ENCODE measurements at places on chromosomes 3 and 15.

GRCh38 chr15:98840053-98840452 is 167.5 kb downstream of the PGPEP1L start:
- no peak for DNase-seq

DNA sequence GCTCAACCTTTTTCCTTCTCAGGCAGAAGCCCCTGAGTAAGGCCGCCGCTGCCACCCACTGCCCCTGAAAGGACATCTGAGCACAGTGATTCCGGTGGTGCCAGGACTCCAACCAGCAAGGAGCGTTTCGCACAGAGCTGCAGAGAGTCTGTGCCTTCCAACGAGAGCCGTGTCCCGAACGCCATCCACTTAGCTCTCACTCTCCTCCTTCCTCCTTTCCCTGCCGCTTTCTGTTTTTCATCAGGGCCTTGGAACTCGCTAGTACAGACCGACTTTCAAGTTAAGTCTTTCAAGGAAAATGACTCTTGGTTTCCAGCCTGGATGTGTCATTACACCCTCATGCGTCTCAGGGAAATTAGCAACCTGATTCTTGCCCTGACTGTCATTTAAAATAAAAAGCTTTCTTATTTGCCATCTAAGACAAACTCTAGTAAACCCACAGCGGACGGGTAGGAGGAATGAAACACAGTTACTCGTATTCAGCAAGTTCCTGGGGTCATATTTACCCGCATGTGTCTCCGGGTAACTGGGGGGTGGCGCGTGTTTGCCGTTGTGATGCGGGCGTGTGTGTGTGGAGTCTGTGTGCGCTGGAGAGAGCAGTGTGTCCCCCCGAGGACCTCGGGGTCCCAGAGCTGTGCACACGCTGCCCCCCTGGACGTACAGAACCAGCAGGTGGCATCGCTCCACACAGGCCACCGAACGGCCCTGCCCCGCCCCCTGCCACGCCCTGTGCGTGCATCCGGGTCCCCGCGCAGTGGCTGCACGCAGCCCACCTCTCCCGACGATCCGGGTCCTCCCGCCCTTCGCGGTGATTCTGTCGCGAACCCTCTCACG is 30.4 kb upstream of the ALDH1A3 start:
- peak; percentile 63 for DNase-seq

GRCh38 chr3:65170390-65171042 is 482.7 kb upstream of the ADAMTS9 start:
- DNase-seq: no peak

- no peak for DNase-seq
Measured at GRCh38 chr3:66133050-66133757, 87.6 kb upstream of the SLC25A26 start.

DNA sequence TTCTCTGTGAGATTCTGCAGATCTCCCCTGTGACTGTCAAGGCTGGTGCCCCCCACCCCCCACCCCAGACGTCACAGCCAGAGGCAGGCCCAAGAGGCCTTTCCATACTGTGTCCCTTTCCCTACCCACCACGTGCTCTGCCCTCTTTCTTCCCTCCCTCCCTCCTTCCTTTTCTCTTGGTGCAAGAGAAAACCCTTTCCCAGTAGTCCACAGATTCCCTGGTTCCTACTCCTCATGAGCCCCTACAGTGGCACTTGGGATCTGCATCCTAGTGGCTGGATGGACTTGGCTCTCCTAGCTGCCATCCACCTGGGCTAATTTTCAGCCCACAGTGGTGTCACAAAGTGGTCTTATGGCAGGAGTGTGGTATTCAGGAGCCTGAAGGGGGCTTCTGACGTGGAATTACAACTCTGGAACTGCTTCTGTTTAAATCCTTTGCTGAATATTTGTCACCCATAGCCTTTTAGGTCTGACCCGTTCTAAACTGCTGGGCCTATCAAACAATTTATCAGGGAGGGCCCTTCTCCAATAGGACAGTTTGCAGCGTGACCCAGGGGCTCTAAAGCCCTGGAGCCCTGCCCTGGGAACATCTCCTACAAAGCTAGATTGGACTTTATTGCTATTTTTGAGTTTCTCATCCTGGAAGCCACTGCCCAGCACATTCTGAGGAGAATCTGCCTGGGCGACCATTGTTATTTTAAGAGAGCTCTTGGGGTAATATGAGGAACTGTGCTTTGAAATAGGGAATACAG is 35.3 kb downstream of the KLF13 start:
- no peak for DNase-seq

GRCh38 chr3:44827196-44827595 is 34.5 kb upstream of the TMEM42 start:
- no peak for DNase-seq

DNA sequence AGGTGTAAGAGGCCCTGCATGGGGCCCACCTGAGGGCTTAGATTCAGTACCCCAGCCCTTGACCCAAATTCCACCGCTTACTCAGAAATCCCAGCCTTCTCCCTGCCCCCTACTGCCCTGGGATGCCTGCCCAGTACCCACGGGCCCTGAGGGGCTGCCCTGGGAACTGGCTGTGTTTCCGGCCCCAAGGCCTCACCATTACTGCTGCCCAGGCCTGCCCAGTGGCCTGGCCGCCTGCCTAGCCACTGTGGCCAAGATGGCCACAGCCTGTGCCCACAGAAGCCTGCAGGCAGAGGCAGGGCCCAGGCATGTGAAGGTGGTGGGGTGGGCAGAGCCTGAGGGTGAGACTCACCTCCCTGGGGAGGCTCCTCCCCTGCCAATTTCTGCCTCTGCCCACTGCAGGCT is 6.1 kb upstream of the PRKCD start:
- DNase-seq: no peak

DNA sequence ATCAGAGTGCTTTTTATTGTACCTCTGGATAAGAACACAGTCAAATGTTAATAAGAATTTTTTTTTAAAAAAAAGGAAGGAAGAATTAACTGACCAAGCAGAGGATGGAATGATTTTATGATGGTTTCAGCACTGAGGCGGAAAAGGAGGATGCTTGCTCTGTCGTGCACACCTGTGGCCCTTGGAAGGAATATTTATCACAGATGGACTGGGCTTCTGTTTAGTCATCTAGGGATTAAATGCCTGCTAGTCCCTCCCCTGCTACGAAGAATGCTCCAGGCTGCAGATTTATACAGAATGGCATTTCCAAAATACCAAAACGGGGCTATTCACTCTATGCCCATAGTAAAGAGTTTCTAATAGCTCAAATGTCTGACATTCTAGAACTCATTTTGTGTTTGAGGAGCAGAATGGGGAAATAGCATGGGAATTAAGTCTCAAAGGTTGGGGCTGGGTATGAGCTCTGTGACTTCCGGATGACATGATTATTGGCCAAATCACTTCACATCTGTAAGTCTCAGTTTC is 92.8 kb upstream of the BCL6 start:
- DNase-seq: no peak

DNA sequence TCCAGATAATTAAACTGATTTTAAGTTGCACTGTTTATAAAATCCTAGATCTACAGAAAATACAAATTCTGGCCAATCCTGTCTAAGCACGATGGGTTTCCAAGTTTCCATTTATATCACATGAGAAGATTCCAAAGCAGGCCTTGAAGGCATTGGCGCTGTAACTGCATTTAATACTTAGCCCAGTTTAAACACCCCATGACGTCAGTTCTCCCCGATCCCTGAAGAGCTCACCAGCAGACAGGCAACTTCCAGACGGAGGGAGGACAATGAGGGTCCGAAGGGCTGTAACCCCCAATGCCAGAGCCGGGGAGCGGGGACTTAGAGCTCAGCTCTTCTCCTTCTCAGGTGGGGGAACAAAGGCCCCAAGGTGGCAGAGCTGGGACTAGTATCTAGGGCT is 117.3 kb downstream of the XXYLT1 start:
- no peak for DNase-seq

DNA sequence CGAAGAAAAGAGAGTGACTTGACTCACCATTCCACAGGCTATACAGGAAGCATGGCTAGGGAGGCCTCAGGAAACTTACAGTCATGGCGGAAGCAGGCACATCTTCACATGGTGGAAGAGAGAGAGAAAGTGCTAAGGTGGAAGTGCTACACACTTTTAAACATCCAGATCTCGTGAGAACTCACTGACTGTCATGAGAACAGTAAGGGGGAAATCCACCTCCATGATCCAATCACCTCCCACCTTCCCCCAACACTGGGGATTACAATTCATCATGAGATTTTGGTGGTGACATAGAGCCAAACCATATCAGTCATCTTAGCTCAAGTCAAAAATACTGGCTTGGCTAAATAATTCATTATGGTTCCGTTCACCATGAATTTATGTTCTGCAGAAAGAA is 45.3 kb upstream of the NEDD4 start:
- DNase-seq: no peak

DNA sequence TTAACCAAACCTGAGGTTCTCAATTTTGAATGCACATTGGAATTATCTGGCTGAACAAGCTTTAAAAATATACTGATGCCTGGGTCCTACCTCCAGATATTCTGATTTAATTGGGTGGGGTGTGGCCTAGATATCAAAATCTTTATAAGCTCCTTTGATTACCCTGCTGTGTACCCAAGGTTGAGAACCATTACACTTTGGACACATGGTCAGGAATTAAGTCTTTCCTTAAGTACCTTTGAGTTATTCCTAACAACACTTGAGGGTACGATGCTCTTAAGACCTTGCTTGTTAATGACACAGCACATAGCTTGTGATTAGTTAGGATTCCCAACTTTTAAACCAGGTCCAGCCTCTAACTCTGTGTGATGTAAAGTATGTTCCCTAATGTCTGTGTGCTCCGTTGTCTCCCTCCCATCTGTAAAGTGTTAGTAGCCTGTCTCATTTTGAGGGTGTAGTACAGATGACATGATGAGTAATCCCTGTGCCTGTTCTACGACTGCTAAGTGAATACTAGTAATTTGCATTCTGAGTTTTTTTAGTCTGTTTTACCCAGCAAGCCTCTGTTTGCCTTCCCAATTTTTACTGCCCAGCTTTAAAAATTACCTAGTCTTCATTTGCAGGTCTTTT is 154.9 kb downstream of the KLHL25 start:
- DNase-seq: no peak

DNA sequence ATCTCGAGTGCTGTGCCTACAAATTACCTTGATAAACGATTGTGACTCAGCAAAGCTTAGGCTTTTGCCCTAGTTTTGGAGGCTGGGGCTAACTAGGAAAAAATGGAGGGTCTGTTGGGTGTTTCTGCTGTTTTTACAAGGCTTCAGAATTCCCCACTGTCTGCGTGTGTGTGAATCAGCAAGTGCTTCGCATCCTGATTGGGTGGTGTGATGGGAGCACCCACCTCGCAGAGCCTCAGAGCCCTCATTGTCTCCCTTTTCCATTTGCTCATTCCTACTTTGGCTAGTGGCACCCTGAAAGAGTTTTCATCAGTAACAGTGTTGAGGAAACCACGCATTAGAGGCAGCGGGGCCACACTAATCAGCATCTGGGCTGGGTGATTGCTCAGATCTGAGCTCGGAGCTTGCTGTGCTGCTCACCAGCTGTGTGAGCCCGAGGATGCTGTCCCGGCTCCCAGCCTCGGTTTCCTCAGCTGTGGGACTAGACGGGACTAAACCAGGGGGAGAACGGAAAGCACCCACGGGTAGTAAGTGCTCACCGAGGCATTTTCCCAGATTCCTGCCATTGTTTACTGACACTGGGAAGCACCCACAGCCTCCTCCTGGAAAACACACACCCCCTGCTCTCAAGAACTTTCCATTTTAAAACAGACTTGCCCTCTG is 40.6 kb downstream of the GOLGA8S start:
- no peak for DNase-seq

GRCh38 chr15:67564968-67565345 is 22.5 kb downstream of the MAP2K5 start:
- DNase-seq: no peak

DNA sequence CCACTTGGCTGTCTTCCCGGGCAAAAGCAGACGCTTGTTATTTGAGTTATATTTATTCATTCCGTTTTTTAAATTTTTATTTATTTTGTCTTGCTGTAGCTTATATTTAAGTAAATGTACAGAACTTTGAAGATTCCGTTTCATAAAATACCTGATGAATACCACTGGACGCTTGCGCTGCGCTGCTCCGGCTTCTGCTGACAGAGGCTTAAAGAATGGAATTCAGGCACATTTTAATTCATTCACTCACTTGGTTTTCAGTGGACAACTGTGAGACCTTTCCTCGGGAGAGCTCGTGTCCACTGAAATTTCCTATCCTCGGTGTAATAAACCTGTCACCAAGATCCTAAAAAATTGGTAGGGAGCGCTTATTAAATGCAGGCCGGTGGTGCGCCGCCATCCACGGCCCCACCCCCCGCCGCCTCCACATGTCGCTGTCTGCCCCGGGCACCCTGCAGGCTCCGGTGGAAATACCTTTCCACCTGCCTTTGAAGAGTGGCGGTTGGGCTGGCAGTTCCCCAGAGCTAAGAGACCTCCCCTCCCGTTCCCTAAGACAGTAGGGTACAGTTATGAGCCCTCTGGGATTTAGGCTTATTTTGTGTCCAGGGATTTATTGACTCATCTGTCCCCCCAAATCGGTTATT is 62.5 kb upstream of the UBE2E1 start:
- DNase-seq: no peak

DNA sequence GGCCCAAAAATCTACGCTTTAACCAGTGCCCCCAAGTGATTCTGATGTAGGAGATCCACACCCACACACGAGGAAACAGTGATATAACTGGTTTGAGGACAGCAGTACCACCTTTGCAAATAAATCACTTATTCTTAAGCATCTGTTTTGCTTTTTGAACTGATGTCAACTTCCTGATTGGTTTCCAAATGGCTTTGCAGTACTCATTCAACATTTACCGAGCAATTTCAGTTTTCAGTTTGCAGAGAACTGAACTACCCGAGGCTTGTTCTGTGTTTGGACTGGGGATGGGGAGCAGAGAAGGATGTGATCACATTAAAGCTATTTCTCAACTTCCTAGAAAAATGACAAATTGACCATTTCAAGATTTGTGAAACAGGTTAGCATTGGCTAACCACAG is 1.1 kb upstream of the GYG1 start:
- no peak for DNase-seq

GRCh38 chr3:117104381-117104780 is 394.8 kb downstream of the TUSC7 start:
- no peak for DNase-seq

- no peak for DNase-seq
Measured at GRCh38 chr3:17983106-17983505, 240.7 kb upstream of the TBC1D5 start.

DNA sequence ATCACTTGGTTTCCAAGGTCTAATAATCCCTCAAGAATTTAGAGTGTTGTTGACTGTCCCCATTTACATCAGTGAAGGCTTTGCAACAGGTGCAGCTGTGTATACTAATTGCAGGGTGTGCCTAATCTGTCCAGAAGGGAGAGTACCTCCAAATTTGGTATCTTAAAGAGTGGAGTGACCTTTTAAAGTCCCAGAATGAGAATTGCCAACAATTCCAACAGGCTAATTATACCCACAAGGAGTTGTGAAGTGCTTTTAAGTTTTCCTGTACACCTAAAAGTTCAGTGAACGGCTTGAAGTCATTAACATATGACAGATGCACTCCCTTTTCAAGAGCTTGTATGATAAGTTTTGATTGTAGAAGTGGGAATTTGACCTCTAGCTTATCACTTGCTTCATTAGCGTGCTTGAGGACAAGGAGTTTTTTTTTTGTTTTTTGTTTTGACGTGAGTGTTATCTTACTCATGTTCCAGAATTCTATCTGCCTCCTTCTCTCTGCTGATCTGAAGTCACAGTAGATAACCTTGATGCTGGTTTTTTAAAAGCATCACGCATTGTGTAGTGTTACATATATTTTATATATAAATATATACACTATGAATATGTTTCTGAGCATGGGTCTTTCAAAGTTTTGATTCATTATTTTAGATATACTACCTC is 26.3 kb downstream of the CDIN1 start:
- no peak for DNase-seq

GRCh38 chr15:101219441-101219840 is 32.4 kb downstream of the CHSY1 start:
- no peak for DNase-seq

Measured in CD4-positive, alpha-beta T cell treated with Interleukin-6 for 4 hours (primary cell).